Mammary epithelial cell (primary cell): ENCODE measurements at places on chromosomes 6 and 20. TPM values are rescaled to one million over a fixed set of nuclear protein-coding genes. Genes with fewer than 3 reads are reported as not detected.

DNA sequence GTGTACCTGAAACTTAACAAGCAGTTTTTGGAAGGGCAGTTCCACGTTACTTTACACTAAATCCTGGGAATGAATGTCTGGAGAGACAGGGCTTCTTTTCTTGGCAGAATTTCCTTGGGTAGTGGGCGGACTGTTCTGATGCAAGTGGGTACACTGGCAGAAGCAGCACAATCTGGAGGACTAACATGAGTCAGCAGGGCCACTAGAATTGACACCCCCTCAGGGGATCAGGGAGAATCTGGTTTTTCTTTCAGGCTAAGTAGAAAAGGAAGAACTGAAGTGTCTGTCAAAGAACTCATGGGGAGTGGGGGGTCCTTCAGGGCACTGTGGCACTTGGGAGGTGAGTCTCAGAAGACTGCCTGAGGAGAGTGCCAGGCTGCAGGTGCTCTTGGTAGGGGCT lies 34.6 kb downstream of the PANK2 start:
- peak; percentile 26 for DNase-seq

- DNase-seq = no peak
Observed at GRCh38 chr6:68372991-68373390, 262.1 kb upstream of the ADGRB3 start.

Gene CCN2
- polyA plus RNA-seq = 29.5 TPM

Gene PRPH2
- polyA plus RNA-seq = not detected
